Stimulated activated CD4-positive, alpha-beta T cell treated with anti-CD3 and anti-CD28 coated beads, Interleukin-4, amount 100 ng/mL, for 48 hours (primary cell): ENCODE measurements at places on chromosomes 12 and 14.

DNA sequence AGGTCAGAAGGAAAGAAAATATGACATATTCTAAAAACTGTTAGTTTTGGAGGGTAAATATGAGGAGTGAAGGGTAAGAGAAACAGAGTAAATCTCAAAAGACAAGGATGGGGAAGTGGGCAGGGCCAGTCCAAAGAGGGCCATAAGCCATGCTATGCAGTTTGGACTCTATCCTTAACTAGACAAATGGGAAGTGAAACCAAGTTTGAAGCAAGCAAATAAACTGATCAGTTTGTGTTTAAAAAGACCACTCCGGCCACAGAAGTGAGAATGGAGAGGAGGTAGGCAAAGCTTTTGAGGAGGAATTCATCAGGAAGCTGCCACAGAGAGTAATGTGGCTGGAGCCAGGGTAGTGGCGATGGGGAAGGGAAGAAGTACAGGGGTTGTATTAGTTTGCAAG is 37.5 kb upstream of the DAAM1 start:
- DNase-seq = no peak

DNA sequence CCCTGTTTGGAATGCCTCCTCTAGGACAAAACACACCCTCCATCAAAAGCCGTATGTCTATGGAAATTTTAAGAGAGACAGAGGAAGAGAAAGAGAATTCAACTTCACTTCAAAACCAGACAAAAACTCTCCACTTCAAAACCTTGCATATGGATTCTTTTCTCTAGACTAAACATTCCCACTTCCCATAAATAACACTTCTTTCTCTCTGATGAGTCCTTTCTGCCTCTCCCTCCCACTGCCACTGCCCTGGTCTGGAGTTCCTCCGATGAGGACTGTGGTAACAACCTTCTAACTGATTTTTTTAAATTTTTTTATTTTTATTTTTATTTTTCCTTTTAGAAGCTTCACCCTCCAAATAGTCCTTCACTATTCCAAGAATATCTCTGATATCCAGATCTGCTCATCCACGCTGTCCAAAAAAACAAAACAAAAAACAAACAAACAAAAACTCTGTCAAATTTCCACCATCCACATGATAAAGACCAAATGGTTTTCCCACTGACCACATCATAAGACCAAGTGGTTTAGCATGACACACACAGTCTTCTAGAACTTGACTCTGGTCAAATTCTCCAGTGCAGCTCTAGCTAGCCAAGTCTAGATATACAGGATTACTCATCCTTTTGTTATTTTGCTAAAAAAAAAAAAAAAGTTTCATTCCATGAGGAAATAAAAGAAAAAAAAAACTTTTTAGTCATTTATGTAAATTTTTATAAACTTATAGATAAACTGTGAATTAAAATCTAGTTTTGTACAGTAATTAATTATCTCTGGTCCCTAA is 256.0 kb downstream of the PPFIA2 start:
- no peak for DNase-seq

GRCh38 chr14:96055065-96055752 is 16.0 kb downstream of the C14orf132 start:
- no peak for DNase-seq

DNA sequence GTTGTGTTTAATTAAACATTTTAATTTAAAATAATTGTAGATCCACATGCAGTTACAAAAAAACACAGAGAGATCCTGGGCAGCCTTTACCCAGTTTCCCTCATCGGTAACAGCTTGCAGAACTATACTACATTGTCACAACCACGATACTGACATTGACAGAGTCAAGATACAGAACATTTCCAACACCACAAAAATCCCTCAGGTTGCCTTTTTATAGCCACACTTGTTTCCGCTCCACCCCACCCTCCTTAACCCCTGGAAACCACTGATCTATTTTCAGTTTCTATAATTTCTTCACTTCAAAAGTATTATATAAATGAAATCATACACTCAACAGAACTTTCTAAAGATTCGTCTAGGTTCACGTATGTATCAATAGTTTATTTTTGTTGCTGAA is 458.8 kb upstream of the SOX5 start:
- no peak for DNase-seq

DNA sequence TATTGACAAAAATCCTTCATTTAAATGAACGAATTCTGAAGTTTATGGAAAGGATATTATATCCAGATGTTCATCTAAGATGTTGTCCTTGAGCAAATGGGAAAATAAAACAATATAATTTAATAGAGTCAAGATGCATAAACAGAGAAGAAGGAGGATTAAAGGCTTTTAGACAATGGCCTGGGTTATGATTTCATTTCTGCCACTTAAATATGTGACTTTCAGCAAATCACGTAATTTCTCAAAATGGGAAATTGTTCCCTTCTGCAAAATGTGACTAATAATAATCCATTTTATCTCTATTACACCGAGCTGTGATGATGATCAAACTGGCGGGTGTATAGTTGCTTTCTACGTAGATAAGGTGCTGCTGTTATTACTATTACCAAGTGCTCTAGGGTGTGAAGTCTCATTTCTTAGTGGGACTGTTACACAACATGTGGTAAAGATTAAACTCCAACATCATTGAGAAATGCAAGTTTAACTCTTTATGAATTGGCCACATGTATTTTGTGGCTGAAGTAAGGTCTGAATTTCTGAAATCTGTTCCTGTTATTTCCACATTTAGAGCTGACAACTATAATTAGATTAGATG is 157.0 kb downstream of the MYRFL start:
- DNase-seq = no peak

- no peak for DNase-seq
Measured at GRCh38 chr14:73227812-73228781, 9.2 kb upstream of the PAPLN start.

GRCh38 chr14:21093769-21094681 is 4.4 kb downstream of the ZNF219 start:
- DNase-seq = no peak

GRCh38 chr12:110122929-110123328 is 1.2 kb upstream of the IFT81 start:
- no peak for DNase-seq

GRCh38 chr14:64998455-64998931 is 11.8 kb downstream of the FNTB start:
- DNase-seq = no peak

GRCh38 chr14:69712599-69713088 is 54.3 kb upstream of the SRSF5 start:
- DNase-seq = no peak

GRCh38 chr12:114041136-114041535 is 75.0 kb upstream of the RBM19 start:
- no peak for DNase-seq

GRCh38 chr12:110775997-110776396 is 33.3 kb upstream of the PPP1CC start:
- DNase-seq = no peak

GRCh38 chr14:97380539-97380941 is 583.4 kb downstream of the VRK1 start:
- DNase-seq = peak; percentile 72

GRCh38 chr14:51554339-51554920 is 97.3 kb upstream of the FRMD6 start:
- DNase-seq = no peak

DNA sequence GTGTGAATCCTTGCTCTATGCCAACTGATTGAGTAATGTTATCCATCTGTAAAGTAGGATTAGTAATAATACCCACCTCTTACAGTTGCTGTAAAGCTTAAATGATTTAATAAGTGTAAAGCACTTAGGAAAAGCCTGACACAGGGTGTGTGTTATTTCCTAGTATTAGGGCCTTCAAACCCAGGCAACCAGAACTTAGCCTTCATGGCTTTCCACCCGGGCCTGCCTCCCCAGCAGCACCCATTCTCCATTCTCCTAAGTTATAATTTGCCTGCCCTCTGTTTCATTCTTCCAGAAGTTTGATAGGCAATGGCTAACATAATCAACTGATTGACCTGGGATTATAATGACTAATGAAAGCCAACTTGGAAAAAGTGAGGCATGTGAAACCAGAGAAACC is 20.4 kb upstream of the PDZRN4 start:
- no peak for DNase-seq

- no peak for DNase-seq
Measured at GRCh38 chr14:78245238-78245637, 75.1 kb downstream of the NRXN3 start.

DNA sequence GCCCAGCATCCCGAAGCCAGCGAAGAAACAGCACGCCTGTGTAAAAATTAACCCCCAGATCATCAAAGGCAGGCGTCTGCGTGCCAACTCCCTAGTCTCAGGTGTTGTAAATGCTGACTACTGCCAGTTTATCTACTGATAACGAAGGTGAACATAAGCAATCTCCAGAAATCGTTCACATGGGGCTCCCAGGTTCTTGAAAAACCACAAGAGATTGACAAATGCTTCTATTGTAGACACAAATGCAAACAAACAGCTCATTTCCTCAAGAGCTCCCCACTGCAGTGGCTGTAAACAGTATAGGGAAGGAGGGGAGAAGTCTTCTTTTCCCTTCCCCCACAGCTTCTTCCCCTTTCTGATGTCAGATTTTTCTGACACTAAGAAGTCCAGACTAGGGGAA is 5.3 kb upstream of the PLEKHG3 start:
- DNase-seq = no peak
